ENCODE measurements at places on chromosomes 2 and 18.

DNA sequence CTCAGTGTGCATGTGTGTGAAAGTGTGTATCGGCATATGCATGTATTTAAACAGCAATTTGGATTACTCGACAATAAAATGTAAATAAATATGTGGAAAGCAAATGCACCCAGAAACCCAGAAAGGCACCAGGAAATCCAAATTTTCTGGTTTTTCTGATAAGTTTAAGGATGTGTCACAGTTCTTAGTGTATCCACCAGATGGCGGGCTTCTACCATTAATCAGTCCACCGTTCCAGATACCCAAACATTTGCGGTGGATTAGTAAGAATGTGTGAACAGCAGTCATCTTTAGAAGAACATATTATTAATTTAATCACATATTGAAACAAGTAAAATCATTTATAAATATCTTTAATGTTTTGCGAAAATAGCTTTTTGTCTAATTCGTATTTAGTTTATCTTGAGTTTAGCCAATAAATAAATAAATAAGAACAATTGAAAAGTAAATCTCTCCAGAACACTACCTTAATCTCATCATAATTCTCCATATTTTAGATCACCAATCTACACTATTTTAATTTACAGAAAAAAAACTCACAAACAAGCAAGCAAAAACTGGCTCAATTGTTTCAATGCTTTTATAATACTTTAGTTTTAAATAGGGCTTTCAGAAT is 298.9 kb downstream of the DSEL start:
- DNase-seq: peak; percentile 36

DNA sequence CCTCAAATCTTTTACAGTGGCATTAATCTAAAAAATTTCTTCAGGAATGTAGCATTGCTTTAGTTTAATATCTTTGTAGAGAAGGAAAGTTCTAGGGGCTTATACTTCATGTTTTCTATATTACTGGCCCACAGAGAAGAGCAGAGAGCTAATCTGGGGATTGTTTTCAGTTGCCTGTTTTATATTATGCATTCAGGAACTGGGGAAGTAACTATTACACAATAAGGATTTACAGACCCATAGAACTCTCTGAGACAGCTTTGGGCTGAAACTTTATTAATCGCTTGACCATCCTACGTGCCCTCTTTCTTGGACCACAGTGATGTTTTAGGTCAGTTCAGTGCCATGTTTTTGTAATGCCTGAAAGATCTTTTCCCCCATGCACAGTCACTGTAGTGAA is 29.9 kb downstream of the BIRC6 start:
- no peak for DNase-seq

DNA sequence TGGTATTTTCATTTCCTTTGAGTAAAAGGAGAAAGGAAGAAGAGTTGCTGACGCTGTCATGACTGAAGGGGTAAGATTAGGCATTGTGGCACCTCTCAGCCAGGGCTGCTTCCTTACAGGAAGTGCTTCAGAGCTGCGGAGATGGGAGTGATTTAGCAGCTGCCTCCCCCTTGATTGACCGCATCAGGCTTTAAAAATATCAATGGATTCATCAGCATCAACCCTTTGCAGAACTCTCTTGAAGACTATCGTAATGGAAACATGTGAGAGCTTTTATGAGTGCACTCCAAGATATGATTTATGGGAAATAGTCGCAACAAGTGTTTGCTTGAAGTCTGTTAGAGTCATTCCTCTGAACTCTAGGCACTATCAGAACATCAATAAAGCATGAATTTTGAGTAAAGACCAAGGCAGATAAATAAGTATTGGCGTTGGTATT is 141.1 kb downstream of the CSRNP3 start:
- no peak for DNase-seq

DNA sequence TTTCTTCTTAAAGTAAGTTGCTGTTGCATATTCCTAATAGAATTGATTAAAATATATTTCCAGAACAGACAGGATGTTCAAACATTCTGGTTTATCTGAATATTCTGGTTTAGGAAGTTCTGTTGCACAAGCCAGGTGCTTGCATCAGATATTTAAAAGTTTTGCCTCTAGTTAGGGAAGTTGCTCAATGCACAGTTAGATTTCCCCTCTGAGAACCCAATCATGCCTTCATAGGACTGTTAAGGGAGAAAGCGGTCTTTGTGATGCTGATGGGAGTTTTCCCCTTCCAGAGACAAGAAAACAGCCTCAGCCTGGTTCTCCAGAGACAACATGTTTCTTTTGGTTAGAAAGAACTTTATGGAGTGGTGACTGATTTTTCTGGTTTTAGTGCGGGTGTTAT is 65.6 kb upstream of the REV1 start:
- no peak for DNase-seq

GRCh38 chr2:239949537-239949936 is 75.6 kb downstream of the NDUFA10 start:
- no peak for DNase-seq

DNA sequence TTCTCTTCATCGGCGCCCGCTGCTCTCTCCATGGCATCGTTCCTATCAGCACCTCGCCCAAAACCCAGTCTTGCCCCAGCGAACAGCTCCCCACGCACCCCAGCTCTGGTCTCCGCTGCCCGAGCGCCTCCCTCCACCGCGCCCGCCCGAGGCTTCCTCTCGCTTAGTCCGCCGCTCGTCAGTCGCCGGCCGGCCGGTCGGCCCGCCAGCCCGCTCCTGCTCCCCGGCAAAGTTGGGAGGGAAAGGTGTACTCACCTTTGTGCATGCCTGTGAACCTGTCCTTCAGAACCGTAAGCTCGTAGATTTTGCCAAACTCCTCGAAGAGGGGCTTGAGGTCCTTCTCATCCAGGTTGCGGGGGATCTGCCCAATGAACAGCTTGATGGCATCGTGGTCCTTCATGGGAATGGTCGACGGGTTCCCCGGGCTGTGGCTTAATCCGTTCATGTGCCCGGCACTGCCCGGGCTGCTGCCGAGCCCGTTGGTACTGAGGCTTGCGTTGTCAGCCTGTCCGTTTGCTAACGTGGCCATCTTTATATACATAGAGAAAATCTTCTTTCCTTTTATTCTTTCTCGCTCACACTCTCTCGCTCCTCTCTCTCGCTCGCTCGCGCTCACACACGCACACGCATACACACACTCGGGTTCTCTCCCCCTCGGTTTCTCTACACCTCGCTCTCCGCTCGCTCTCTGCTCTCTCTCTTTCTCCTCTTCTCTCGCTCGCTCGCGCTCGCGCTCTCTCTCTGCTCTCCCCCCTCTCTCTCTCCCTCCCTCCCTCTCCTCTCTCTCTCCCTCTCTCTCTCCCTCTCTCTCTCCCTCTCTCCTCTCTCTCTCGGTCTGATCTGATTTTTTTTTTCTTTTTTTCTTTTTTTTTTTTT is at the start of gene CELF4:
CELF4 (minus strand) TSS at position 698 of the 876 bp plus-strand sequence.
- no peak for DNase-seq

- no peak for DNase-seq
These were observed 179.9 kb upstream of the HS6ST1 start for GRCh38 chr2:128498589-128498988.

GRCh38 chr2:19321946-19322345 is 36.5 kb downstream of the OSR1 start:
- DNase-seq: no peak

- no peak for DNase-seq
These were observed 19.2 kb upstream of the EML6 start for GRCh38 chr2:54704238-54704637.

GRCh38 chr18:10400534-10401307 is 53.7 kb upstream of the APCDD1 start:
- no peak for DNase-seq

- DNase-seq: no peak
These were observed 16.2 kb downstream of the NXPH2 start for GRCh38 chr2:138763971-138764370.

- no peak for DNase-seq
These were observed 558.9 kb upstream of the FSIP2 start for GRCh38 chr2:185179743-185180142.

DNA sequence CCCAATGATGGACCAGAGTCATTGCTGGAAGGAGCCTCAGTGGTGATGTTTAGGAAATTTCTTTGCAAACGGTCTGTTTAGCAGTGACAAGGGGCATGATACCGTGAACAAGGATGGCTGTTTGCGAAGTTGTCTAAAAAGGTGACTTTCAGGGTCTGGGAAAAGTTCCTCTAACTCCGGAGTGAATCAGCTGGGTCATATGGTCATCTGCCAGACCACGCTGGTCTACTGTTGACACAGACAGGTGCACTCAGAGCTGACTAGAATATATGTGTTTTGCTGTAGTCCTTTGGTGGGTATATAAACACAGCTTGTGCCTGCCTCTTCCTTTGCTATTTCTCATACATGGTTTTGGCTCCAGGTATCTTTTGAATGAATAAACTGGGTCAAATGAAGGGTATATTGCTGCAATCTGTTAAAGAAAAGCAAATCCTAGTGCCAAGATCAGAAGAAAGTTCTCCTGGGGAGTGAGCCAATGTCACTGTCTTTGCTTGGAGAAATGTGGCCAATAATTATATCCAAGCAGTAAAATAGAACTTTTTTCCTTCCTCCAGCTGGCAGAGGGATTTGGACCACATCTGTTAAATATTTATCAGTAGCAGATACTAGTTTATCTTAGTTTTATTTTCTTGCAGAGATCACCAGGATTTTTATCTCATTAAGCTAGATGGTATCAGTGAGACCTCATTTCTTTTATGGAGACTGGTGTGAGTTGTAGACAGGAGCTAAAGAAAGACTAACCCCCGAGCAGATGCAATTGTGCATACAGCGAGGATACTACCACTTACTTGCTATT is 286.0 kb downstream of the TRIB2 start:
- no peak for DNase-seq

DNA sequence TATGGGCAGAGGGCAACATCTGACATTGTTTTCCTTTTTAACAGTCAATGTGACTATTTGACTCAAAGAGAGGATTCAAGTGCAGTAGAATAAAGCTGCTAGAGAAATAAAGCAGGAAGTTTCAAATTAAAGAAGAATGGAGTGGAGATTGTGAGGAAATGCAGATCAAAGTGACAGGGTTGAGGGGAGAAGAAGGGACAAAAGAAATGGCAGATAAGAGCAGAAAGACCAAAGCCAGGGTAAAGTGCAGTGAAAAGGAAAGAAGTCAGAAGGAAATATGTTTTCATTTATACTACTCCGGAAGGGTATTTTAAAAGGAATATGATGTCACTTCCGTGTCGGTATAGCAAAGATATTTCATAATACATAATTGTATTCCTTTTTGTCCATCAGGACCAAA is 297.5 kb upstream of the CRIM1 start:
- no peak for DNase-seq

- no peak for DNase-seq
These were observed 187.4 kb upstream of the RBMS1 start for GRCh38 chr2:160680974-160681373.

- no peak for DNase-seq
These were observed 133.8 kb upstream of the ARHGAP28 start for GRCh38 chr18:6595666-6596065.

DNA sequence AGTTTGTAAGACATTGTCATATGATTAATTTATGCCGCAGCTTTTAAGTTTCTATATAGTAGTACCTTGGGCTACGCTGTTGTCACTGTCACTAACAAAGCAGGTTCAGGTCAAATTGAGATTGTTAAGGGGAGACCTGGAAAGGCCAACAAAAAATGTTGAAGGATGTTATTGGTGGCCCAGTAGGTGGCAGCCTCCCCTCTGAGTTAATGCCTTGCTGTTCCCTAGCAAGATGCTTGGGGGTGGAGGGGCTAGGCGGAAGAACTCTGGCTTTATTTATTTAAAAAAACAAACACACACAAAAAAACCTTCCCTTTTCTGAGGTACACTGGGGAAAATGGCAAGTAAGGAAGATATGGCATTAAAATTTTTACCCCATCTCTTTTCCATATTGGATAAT is 128.3 kb upstream of the ATP5MC3 start:
- no peak for DNase-seq

GRCh38 chr18:56825321-56825720 is 174.2 kb downstream of the WDR7 start:
- no peak for DNase-seq

DNA sequence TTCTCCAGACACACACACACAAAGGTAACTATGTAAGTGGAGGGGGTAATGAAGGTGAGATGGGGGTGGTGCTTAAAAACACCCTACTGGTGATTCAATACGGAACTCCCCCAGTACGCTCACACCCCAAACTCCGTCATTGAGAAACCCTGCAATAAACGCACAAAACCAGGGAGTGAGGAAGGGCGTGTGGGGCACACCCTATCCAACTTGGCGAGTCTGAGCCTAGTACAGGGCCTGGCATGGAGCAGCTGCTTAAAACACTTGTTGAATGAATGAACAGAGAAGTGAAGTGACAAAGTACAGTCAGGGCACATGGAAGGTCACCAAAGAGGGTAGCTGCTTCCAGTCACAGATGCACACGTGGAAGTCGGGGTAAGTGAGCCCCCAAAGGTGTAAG is 146.8 kb upstream of the SMAD2 start:
- no peak for DNase-seq

GRCh38 chr2:191299010-191299409 is 53.8 kb downstream of the MYO1B start:
- no peak for DNase-seq

DNA sequence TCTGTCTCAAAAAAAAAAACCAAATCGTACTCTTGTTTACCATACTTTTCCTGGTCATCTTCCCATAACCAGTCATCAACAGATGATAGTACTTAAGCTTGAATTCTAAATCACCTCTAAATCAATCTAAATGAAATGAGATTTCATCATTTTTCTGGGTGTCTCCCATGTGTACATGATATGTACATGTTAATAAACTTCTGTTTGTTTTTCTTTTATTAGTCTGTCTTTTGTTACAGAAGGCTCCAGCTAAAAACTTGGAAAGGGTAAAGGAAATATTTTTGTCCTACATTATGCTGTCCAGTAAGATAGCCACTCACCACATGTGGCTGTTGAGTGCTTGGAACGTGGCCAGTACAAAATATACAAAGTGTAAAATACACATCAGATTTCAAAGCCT is 78.7 kb upstream of the MSH6 start:
- no peak for DNase-seq

DNA sequence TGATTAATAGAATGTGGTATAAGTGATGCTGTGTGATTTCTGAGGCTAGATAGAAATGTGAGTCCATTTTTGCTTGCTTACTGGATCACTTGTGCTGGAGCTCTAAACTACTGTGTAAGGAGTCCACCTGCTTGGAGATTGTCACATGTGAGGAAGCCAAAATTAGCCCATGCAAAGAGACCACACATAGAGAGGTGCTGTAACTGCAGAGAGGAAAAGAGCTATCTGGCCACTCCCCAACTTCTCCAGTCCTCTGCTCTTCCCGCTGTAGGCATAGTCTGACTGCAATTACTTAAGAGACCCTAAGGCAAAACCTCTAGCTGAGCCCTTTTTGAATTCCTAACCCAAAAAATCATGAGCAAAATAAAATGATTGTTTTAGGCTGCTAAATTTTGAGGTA is 120.6 kb upstream of the FBXO11 start:
- DNase-seq: no peak

All from stimulated activated CD4-positive, alpha-beta T cell treated with anti-CD3 and anti-CD28 coated beads, Interleukin-15, amount 100 ng/mL, for 48 hours (primary cell).